ENCODE measurements at places on chromosomes 5 and 9.

DNA sequence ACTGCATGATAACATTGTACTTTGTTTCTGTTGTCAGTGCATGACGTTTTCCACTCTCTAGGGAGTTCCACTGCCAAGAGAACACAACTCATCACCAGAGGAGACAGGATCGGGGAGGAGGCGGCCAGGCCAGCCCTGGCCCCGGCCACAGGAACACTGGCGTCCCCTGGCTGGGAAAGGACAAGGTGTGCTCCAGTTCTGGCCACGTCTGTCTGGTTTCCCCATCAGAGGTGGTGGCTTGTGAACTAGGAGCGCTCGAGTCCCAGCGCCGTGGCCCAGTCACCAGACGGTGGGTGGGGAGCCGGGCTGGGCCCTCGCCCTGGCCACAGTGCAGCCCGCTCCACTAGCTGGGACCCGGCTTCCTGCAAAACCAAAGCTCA lies 211.9 kb upstream of the IRX4 start:
- no peak for DNase-seq

- DNase-seq, result no peak
Observed at GRCh38 chr5:62473209-62473608, 60.6 kb downstream of the IPO11 start.

DNA sequence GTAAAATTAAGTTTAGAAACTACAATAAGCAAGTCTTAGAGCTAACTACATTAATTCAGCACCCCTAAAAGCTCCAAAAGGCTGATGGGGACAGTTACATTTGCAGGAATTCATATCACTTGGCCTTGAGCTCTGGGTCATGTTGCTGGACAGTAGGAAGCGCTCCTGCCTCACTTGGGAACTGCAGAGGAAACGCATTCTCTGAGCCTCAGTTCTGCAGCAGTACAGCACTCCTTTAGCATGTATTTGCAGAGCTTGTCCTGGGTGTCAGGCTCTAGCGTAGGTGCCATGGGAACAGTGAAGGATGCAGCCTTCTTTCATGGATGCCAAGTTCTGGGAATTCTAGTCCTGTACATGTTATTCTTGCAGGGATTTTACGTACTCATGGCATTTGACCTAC lies 710.4 kb downstream of the IRX1 start:
- DNase-seq, result no peak

DNA sequence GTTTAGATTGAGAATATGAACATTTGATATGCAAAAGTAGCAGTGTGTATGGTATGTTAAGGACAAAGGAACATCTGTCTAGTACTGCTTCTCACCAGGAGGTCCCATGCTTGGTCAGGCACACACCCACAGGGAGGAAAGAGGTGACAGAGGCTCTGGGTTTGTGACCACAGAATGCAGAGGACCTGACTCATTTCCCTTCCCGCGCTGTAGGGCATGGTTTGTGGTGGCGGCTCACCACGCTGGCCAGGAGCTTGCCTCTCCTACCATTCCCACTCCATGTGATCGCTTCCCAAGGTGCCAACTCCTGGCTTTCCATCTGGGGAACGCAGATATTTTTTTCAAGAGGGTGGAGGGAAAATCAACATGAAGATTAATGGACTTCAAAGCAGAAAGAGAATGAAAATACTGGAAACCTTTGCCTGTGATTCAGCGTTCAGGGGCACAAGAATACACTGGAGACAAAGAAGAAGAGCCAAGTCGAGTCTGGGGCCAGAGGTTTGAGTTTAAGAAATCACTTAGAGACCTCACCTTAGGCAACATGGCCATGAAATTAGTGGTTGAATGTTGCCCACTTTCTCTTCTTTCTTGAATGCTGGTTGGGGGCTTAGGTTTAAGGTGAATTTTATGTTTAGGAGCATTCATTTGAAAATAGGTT lies 477.8 kb downstream of the CCDC171 start:
- DNase-seq, result no peak

DNA sequence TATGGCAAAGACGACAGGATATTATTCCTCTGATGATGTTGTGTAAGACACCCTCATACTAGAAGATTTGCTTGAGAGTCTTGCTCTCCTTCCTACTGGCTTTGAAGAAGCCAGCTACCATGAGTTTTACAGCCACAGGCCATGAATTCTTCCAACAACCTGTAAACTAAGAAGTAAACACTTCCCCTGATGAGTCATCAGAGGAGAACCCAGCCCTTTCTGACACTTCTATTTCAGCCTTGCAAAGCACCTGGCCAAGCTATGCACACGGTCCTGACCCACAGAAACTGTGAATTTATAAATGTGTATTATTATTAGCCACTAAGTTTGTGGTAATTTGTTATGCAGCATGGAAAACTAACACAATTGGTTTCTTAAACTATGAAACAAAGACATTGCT lies 288.8 kb upstream of the ADAMTSL1 start:
- no peak for DNase-seq
